Activated T-cell treated with anti-CD3 and anti-CD28 coated beads, Interleukin-2, amount 50 U/mL, for 72 hours (primary cell): ENCODE measurements at places on chromosomes 4 and X. TPM values are rescaled to one million over a fixed set of nuclear protein-coding genes. Genes with fewer than 3 reads are reported as not detected.

Gene OTUD6A
- not detected for total RNA-seq

Gene OCRL
- total RNA-seq, result 4.7 TPM

- DNase-seq, result no peak
These were observed 1.2 kb upstream of the PDZD4 start for GRCh38 chrX:153831429-153832150.

DNA sequence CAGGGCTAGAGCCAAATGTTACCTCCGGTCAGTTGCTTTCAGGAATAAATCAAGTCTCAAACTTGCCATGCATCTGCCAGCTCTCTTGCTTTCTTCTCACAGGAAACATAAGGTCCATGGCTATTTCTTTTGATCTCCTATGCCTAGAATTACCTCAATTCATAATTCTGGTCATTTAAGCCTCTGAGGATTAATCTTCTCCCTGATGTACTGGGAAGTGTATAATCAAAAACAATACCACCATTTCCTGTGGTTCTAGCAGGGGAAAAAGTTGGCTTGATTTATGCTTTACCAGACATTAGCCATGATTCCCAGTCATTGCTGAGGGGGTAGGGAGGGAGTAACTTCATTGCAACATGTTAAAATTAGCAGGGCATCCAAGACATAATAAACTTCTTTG is 268.7 kb upstream of the EMCN start:
- no peak for DNase-seq

DNA sequence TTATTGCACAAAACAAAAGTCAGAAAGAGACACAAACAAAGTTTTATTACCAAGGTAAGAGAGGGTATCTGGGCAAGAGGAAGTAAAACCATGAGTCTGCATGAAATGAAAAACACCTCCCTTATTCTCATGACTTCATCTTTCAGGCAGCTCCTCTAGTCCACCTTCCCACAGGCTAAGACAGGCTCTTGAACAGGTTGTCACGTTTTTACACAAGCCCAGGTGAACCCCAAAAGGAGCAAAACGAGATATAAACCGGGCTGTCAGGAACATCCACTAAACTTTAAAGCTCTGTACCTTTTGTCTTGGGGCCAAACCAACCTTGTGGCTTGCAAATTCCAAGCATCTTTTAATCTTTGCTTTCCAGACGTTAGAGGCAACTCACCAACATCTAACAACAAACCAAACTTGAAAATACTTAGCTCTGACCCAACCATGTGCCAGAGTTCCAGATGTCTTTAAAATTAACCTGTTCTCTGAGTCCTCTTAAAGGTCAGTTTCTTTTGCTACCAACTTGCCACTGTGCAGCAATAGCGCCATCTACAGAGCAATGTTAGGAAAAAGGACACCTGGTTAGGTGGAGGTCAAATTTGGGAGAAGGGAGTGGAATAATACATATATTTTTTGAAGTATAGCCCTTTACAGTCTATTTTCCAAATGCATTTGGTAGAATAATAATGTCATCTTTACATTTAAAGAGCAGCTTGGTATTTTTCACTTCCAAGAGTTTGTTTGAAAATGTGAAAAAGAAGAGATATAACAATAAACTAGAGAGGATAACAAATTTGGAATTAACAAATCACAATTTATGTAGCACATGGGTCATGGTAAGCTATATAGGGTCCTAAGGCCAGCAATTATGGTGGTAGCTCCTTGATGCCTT is 73.1 kb downstream of the QRFPR start:
- peak; percentile 49 for DNase-seq

DNA sequence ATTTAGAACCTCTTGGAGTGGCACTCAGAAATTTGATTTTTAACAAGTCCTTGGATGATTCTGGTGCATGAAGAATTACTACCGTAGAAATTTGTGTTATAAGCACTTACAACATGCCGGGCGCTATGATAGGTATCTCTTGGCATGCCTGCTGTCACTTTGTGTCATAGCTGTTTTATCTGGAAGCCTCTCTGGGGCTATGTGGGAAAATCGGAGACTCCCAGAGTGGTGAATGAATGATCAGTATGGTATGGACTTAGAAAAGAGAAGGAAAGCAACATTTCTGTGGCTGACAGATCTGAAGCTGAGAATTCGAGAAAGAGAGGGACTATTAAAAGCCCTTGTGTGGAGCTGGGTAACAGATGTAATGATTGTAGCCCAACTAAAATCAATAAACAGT is 177.4 kb upstream of the MAMLD1 start:
- DNase-seq, result no peak
